ENCODE measurements at places on chromosomes 4 and X.

- DNase-seq: no peak
Observed at GRCh38 chr4:109134921-109135320, 167.5 kb downstream of the COL25A1 start.

GRCh38 chrX:71652405-71652804 lies 14.9 kb upstream of the LOC101059915 start:
- no peak for DNase-seq

GRCh38 chr4:25423548-25423947 lies 46.5 kb downstream of the ANAPC4 start:
- no peak for DNase-seq

DNA sequence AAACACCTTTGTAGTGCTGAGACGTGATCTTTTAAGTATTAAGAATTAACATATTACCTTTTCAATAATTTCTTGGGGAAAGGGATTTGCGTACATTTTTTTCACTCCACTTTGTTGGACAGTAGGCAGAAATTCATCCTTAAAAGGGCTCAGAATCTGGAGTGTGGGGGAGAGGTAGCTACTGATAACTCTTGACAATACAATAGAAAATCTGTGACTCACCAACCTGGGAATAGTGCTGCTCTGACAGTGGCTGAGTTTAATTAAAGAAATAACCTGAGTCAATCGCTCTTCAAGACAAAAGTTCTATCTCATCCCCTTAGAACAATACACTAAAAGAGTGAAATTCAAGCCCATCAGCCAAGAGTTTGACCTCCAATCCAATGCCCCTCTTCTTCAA lies 60.2 kb downstream of the SLC9A7 start:
- DNase-seq: no peak

DNA sequence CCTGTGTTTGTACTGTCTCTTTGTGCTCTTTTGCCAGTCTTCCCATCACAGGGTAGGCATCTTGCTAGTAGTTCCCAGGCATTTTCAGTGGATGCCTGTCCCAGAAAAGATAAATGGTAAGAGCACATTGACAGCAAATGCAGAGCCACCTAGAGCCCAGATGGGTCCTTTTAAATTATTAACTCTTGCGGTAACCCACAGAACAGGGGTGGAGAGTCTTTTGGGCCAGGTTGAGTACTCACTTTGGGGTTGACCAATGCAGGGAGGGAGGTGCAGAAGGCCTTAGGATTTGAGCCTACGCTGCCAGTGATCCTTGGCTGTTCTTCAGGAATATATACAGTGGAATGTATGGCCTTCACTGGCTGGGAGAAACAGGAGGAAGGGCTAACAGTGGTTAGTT lies 173.8 kb downstream of the MSN start:
- DNase-seq: no peak

GRCh38 chrX:13937370-13938050 lies 92.2 kb downstream of the GEMIN8 start:
- no peak for DNase-seq

- DNase-seq: no peak
Observed at GRCh38 chrX:75156531-75156945, 455 bp upstream of the ABCB7 start.

DNA sequence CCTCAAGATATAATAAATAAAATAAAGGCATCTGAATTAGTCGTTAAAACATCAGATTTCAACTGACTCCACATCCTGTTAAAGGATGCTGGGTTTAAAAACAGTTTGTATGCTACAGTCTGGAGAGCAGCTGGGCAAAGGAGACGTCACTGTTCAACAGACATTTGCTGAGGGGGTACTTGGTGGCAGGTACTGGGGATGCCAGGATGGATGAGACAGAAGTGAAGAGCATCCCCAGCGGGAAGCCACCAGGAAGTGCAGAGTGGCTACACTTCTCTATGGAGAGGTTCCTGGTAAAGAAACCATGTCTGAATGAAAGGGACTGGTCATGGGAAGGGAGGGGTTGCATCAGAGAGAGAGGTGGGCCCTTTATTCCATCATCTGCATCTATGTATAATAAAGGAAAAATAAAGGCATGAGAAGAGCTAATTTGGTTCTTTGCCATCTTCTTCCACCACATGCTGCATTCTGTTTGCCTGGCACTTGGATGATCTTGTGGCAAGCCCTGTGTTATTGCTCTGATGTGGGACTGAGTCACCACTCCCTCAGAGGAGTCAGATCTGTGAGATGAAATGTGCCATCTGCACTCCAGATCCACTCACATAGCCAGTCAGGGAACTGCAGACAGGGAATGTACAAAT lies 145.0 kb downstream of the SOWAHB start:
- DNase-seq: no peak

DNA sequence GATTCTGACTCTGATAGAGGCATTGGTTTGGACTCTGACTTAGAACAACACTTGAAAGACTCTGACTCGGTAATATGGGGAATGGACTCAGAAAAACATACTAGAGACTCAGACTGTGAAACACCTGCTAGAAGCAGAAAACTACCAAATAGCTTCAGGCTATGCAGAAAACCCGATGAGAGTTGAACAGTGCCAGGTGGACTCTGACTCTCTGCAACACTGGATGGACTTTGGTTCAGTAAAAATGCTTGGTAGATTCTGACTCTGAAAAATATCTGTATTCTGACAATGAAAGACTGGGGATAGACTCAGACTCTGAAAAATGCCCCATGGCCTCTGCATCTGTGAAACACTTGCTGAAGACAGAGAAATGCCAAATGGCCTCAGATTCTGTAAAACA lies 215.1 kb upstream of the HDX start:
- no peak for DNase-seq

- no peak for DNase-seq
Observed at GRCh38 chrX:140501321-140501720, 3.5 kb downstream of the SOX3 start.

DNA sequence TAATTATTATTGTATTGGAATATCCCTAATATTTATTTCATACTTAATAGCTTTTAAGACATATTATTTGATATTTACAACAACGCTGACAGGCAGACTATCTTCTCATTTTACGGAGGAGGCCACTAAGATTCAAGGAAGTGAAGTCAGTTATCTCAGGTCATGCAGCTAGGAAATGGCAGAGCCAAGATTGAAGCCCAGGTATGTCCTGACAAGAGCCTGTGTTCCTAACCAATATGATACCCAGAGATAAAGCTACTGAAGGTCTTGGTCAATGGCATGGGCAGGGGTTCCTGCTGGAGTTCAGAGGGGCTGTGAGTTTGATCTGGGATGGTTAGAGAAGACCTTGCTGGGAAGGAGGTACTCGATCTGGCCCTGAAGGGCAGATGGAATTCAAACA lies 47.1 kb downstream of the ARHGEF6 start:
- no peak for DNase-seq

GRCh38 chrX:52979568-52979967 lies 21.2 kb upstream of the FAM156A start:
- no peak for DNase-seq

DNA sequence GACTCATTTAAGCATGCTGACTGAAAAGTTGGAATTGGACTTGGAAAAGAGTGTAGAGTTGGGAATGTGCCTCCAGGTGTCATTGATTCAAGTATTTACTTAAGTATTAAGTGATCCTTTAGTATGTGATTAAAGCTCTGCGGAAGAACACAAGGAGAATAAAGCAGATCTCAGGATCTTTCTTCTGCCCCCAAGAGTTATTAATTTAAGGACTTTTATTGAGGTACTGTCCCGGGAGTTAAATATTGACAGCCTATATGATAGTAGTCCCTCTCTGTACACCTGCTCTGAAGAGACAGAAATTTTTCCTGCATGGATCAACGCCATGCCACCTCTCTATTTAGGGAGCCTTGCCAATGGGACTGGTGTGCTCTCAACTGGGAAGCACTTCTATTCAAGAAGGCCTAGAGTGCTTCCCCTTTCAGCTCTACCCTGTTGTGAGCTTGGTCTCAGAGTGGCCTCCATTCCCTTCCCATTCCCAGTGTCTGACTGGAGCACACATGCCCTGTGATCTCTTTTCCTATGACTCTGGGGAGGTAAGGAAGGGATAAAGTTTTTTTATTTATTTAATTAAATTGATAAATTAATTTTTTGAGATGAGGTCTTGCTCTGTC lies 75.9 kb downstream of the SHISA3 start:
- no peak for DNase-seq
